NCI-H526 treated with DMSO at 0.1 percent for 48 hours (cell line): ENCODE measurements at places on chromosomes 6 and 20.

GRCh38 chr6:127868338-127868737 lies 32.5 kb downstream of the THEMIS start:
- DNase-seq = no peak

- DNase-seq = no peak
These were observed 16.3 kb downstream of the LAMA5 start for GRCh38 chr20:62350629-62351422.

DNA sequence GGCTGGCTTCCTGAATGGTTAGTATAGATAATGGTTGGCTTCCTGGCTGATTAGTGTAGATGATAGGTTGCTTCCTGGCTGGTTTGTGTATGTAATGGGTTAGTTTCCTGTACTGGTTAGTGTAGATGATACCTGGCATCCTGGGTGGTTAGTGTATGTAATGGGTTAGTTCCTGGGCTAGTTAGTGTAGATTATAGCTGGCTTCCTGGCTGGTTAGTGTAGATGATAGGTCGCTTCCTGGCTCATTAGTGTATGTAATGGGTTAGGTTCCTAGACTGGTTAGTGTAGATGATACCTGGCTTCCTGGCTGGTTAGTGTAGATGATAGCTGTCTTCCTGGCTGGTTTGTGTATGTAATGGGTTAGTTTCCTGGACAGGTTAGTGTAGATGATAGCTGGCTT lies 200.3 kb downstream of the TAF4 start:
- no peak for DNase-seq

DNA sequence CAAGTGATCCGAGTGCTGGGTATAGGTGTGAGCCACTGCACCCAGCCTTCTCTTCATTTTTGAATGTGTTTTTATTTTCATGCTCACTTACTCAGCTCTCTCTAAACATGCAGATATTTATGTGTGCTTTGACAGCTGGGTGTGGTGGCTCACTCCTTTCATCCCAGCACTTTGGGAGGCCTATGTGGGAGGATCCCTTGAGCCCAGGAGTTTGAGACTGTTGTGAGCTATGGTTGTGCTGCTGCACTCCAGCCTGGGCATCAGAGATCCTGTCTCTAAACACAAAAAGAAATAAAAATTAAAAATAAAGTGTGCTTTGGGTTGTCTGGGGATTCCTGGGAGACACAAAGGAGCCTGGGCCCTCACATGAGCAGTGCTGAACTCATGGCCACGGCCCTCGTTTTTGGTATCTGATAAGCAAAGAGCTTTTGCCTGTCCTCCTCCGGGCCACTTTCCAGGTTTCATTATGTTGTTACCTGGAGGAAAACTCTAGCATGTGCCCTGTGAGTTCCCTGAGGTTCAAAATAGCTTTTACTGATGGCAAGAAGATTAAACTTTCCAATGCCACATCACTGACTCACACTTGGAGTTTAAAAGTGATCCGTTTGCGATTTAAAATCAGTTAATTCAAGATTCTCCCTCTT lies 78.5 kb downstream of the CD164 start:
- DNase-seq = no peak

GRCh38 chr20:37741570-37741969 lies 47.7 kb downstream of the CTNNBL1 start:
- no peak for DNase-seq

DNA sequence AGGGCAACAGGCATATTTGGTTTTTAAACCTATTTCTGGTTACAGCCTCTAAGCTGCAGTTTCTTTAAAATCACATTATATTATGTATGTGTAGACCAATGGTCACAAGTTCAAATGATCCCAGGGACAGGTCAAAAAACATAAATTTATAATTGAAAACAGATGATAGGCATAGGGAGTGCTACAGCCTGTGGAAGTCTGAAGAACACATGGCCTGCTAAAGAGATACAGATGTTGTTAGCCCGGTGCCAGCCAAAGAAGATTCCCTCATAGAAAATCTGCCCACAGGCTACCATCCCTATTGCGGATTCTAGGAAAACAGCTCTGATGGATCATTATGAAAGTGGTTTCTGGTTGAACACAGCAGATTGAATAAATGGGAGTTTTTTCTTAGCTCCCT lies 65.3 kb downstream of the NRSN1 start:
- DNase-seq = no peak

DNA sequence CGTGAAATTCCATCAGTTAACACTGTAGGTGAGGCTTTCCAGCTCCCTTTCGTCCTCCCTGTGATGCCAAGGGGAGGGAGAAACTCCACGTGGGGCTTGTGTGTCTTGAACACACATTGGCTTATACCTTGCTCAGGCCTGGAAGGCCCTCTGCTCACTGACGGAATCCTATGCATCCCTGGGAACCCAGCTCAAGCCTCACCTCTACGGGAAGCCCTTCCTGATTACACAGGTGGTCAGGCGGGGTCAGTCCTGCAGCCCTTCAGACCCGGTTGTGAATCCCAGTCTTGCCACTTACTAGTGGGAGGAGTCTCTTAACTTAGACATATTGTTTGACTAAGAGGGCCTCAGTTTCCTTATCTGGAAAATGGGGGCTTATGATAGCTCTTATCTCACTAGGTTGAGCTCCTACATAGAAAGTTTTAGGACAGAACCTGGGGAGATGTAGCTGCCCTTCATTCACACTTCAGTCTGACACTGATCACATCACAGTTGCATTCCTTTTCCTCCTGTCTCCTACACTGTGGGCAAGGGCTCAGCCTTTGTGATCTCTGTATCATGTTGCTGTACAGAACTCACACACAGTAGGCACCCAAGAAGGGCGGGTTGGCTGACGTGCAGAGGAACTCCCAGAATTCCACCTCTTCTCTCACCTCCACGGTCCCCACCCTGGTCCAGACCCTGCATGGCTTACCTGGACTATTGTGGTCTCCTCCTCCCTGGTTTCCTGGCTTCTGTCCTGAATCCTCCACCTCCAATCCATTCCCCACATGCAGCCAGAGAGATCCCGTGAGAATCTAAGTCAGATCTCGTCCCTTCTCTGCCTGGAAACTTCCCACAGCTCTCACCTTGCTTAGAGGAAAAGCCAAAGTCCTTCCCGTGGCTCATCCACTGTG lies 129.6 kb downstream of the CEBPB start:
- no peak for DNase-seq

- DNase-seq = peak; percentile 22
These were observed 26.1 kb upstream of the NKAIN2 start for GRCh38 chr6:123777563-123777962.

GRCh38 chr6:89596484-89596883 lies 42.1 kb downstream of the LYRM2 start:
- no peak for DNase-seq

DNA sequence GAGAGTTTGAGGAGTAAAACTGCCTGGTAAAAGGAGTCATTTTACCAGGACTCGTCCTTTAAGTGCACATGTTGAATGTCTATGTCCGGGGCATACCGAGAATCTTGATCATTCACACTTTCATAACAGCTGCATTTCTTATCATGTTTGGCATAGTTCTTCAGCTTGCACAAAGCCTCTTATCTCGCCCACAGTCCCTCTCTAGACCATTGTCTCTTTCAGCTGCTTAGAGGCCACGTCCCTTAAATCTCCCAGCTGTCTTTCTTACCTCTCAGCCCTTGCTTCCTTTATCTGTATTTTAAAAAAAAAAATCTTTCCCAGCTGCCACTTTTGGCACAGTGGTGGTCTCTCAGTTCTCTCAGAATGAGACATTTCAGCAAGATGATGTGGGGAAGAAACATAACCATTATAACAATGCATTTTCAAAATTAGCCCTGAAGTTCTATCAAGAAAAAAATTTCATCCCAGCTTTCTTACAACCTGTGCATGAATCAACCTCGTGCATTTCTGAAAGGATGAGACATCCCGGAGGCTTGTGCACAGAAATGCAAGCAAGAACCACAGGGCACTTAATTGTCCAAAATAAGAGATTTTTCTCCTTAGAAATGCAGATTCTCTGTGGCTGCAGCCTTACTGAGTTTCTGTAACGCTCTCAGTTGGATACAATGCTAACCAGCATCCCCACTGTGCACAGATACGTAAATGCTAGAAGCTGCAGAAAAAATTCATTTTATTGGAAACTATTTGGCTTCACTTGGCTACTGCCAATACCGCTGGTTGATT lies 24.2 kb downstream of the RBM24 start:
- no peak for DNase-seq

DNA sequence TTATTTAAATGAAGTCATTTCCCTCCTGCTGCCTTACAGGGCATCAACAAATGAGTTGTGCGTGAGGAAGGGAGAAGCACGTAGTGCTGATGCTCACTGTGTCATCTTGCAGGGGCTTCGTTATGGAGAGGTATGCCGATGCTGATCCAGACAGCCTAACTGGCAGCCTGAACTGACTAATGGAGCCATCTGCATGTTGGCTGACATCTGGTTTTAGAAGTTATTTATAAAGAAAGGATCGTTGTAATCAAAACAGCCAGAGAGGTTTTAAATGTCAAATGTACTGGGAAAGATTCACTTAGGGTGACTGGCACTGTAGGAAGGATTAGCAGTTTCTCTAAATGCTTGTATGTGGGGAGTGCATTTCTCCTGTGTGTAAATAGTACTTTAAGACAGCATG lies 54.6 kb downstream of the FARS2 start:
- DNase-seq = peak; percentile 77

DNA sequence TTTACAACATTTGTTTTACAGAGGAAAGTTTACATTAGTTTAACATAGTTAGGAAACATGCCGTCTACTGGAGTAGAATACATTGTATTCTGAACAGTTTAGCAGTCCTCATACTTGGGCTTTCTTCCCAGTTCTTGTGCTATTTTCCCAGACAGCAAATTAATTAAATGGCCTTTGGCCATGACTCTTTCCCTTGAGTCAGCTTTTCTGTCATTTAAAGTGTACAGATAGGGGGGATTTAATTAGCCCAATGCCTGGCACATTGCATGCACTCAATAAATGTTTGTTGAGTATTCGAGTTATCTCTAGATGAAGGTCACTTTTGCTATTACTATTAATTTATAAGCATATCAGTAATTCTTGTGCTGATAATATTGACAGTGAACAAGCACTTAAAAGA lies 1.6 kb downstream of the TMEM244 start:
- DNase-seq = no peak

- no peak for DNase-seq
These were observed 486.1 kb downstream of the QKI start for GRCh38 chr6:163900570-163900969.

- DNase-seq = no peak
These were observed 23.8 kb upstream of the POLR1H start for GRCh38 chr6:30037182-30037788.

DNA sequence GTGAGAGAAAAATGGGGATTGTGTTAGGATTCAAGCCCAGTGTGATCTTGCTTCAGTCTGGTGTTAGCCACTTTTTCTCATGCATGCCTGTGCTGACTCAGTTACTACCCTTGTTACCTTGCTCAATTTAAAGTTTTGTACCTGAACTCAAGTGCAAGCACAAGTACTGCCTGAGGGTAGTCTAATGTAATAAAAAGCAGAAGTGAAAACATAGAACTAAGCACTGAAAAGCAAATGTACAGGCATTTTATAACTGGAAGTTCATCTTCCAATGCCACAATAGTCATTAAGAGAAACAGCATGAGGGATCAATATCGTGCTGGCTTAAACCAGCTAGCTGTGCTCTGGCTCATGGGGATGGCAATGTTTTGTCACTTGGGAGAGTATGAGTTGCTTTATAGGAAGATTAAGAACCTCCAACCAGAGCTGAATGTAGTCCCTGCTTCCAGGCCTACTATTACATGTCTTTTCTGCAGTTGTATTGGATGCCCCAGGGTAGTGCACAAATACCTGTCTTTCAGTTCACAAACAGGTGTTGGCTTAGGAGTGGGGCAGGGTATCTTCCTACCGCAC lies 48.7 kb downstream of the SLC35F1 start:
- DNase-seq = no peak

DNA sequence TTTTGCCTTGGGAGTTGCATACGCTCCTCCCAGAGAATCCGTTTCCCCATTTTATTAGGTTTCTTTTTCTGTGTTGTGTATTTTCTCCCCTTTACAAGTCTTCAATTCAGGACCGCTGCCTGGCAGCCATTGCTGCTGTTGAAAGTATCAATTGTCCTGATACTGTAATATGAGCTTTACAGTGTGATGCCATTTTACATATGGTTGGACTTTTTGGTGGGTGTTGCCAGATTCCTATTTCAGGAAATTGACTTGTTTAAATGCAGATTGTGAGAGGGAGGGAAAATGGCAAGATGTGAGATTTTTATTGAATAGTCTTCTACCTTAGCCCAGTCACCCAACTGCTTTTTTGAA lies 1.2 kb downstream of the PANK2 start:
- peak; percentile 22 for DNase-seq

DNA sequence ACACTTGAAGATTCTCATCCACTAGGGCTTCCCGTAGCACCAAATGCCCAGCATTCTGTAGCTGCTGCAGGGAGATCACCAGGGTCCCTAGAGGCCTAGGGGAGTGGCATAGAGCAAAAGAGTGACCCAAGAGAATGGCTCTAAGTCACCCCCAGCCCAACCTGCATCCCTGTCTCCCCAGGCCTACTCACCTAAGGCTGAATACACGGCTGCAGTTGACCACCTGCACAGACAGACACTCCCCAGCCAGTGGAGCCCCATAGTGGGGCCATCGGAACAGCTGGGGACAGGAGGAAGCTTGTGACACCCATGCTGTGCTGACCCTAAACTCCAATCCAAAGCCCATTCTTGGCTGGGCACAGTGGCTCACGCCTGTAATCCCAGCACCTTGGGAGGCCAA lies 9.5 kb upstream of the SPAG4 start:
- DNase-seq = no peak

DNA sequence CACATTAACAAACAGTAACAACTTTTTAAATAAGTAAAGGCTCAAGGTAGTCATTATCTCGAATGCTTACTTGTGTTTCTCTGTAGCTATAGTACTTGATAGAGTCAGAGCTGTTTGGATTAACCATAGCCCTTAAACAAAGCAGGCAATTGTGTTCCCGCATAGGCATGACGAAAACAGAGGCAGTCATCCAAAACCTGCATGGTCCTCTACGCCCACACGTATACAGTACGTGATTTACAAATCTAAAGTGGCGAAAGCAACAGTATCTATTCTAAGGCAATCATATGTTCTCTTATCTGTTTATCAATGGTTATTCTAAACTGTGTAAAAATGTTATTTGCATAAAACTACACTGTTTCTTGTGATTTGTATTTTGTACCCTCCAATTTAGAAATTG lies 31.8 kb downstream of the HFE start:
- DNase-seq = peak; percentile 94

DNA sequence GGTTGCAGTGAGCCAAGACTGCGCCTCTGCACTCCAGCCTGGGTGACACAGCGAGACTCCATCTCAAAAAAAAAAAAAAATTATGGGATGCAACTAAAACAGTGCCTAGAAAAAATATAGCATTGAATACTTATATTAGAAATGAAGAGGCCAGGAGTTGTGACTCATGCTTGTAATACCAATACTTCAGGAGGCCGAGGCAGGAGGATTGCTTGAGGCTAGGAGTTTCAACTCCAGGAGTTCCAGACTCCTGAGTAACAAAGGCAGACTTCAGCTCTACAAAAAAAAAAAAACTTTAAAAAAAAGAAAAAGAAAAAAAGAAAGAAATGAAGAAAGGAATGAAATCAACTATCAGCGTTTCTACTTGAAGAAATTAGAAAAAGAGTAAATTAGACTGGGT lies 17.1 kb upstream of the GJA1 start:
- no peak for DNase-seq
